Heart right ventricle (tissue), 16 donors: ENCODE measurements at places on chromosomes 2 and 18.

DNA sequence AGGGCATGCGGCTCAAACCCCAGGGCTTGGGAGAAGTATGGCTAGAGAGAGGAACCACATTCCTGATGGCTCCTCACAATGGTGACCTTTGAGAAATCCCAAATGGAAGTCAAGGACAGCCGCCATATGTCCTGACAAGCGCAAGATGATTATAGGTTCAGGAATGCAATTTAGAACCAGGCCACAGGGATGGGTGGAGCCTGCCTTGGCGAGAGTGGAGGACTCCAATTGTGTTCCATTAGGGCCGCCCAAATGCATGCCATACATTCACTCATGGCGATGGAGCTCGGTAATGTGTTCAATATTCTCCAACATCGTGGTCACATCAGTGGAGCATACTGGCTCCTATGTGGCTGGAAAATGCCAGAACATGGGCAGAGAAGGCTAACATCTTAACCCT is 662.9 kb upstream of the ID2 start:
- no peak for DNase-seq

GRCh38 chr2:187232749-187233148 is 215.3 kb downstream of the CALCRL start:
- DNase-seq, result peak; percentile 12

- DNase-seq, result no peak
These were observed 90.6 kb downstream of the POU3F3 start for GRCh38 chr2:104944495-104944894.

GRCh38 chr2:146228466-146229058 is 1616.3 kb upstream of the ACVR2A start:
- DNase-seq, result no peak

DNA sequence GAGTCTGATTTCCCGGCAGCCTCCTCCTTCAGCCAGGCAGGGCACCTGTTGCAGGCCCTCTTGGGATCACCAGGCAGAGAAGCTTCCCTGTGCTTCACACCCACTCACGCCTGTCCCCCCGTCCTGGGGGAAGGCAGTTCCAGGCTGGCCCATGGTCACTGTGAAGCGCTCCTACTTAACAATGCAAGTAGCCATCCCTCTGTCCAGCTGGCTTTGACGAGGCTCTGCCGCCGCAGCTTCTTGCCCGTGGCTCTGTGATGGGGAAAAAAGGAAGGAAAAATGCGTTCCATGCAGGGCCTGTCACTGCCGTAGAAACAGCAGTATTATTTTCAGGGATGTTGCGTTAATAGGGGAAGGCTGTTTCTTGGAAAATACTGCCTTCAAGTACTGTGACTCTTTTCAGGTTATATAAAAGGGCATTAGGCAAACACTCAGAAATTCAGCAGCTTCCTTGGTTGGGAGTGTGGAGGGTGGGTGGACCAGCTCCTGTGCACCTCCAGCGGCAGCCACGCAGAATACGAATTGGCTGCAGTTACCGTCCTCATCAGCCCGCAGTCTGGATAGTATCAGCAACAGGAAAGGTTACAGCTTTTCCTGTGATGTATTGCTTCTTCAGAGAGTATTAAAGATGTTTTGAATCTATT is 232.3 kb downstream of the KLHL29 start:
- no peak for DNase-seq

DNA sequence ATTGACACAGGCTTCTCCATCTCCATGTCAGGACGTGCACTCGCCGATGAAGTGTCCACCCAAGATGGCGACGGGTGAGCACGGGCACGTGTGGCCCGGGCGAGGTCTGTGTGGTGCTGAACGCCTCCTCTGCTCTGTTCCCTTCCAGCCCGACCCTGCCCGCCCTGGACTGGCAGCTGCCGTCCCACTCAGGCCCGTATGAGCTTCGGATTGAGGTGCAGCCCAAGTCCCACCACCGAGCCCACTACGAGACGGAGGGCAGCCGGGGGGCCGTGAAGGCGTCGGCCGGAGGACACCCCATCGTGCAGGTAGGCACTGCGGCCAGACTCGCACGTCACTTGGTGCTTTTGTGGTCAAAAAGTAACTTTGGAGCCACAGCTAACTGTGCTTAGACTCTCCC is 37.7 kb downstream of the NFATC1 start:
- DNase-seq, result no peak

GRCh38 chr2:31378389-31378788 is 36.2 kb downstream of the XDH start:
- no peak for DNase-seq

DNA sequence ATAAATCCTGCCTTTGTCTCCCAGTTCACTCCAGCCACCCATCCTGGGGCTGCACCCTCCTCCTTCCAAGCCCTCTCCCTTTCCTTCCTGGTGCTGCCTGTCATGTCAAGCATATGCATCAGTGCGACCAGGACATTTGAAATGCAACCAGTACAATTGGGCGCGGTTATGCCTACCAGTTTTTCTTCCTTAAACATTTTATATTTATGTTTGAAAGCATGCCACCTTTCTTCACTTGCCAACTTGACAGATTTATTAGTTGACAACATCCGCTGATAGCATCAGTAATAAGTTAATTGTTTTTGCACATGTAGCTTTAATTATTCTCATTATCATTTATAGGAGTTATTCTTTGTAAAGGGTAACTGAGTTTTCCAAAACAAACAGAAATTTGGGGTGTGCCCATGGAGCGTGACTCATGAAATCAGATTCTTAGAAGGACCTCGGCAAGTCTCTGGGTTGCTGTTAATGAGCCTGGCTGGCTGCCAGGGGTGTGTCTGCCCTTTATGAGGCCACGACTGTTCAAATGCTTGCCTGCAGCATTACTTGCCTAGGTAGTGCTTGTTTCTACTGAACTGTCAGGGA is 32.8 kb upstream of the IL1B start:
- peak; percentile 73 for DNase-seq
